ENCODE measurements at places on chromosomes 16 and 17.

- DNase-seq, result no peak
Observed at GRCh38 chr16:67215706-67216105, 11.2 kb upstream of the TMEM208 start.

- peak; percentile 60 for DNase-seq
Observed at GRCh38 chr17:28112181-28112580, 69.7 kb downstream of the NLK start.

DNA sequence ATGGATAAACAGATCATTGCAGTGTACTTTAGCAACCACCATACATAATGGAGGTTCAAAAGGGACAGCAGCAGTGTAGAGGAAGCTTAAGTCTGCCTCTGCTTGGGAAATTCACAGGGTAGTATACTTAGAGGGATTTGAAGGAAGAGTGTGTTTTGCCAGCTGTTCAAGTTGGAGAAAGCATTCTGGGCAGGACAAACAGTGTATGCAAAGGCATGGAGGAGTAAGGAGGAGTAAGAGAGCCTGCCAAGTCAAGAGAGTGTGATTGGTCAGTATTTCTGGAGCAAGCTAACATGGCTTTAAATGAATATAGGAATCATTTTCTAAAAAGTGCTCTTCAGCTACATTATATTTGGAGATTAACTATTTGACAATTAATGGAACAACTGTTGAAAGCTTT is 22.9 kb upstream of the PHAF1 start:
- no peak for DNase-seq

GRCh38 chr17:2282297-2282873 is 21.2 kb downstream of the SMG6 start:
- DNase-seq, result peak; percentile 89

DNA sequence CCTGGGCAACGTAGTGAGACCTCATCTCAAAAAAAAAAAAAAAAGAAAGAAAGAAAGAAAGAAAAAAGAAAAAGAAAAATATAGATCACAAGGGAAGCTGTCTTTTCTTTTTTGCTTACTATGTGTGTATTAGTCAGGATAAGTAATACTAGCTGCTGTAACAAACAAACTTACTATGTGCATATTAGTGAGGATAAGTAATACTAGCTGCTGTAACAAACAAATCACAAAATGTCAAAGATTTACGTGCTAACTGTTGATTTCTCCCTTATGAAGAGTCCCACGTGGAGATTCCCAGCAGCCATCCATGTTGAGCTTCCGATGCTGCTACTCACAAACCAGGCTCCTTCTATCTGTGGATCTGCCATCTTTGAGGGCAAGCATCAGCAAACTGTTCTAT is 31.7 kb upstream of the KDM8 start:
- DNase-seq, result no peak

DNA sequence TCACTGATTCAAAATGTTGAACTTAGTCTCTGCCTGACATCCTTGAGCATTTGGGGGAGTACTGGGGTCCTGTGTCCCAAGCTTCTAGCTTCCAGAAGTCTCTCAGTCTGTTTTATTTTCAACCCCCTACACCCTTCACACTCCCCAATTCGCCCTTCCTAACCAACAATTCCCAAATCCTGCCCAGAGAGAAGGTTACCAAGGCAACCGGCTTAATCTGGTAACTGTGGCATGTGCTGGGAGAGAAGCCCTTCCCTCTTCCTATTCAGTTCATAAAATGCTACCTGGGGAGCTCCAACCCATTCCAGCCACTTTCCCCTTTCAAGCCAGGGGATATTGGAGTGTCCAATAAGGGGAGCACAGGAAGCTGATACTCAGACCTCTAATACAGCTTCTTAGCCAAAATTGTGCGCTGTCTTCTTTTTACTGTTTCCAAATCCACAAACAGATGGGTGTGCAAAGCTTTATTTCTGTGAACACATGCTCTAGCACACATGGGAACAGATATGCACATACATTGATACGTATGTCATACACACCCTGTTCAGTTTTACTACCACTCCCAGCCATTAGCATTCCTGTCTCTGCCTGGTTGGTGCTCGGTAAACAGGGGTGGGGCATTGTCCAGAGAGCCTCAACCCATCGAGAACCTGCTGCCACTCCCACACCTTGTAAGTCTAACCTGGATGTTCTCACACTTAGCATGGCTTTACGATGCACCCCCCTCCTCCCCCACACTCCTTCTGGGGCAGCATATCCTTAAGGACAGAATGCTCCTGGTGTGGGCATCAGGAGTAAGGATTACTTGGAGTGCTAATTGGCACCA is 1.1 kb upstream of the RAPGEFL1 start:
- DNase-seq, result no peak

GRCh38 chr17:28545787-28546415 is 6.5 kb downstream of the UNC119 start:
- DNase-seq, result no peak

GRCh38 chr17:32197987-32198386 is 55.7 kb downstream of the RHOT1 start:
- no peak for DNase-seq

GRCh38 chr17:56821847-56822534 is 11.7 kb downstream of the C17orf67 start:
- DNase-seq, result no peak

Measured in OCI-M1 (cell line).